ENCODE measurements at places on chromosomes 6 and 20. TPM values are rescaled to one million over a fixed set of nuclear protein-coding genes. Genes with fewer than 3 reads are reported as not detected.

Gene TRIM10
- total RNA-seq: not detected

Gene CRYBG1
- 15.9 TPM for total RNA-seq

Gene PIGU
- 6.5 TPM for total RNA-seq

Gene ADAM33
- total RNA-seq: not detected

Gene GATA5
- total RNA-seq: not detected

Gene NUS1
- 14.3 TPM for total RNA-seq

Gene SEMG1
- total RNA-seq: not detected

Gene TCP11
- not detected for total RNA-seq

Gene SH3BGRL2
- 15.9 TPM for total RNA-seq

Gene ASIP
- not detected for total RNA-seq

Gene IL20RA
- not detected for total RNA-seq

Gene PGBD1
- total RNA-seq: 5.9 TPM

Gene RBPJL
- total RNA-seq: not detected

Gene GABRR1
- total RNA-seq: not detected

Gene POPDC3
- 0.19 TPM for total RNA-seq

Gene LTA
- not detected for total RNA-seq

Gene RBM12
- 43.5 TPM for total RNA-seq

Gene SCRT2
- total RNA-seq: not detected

Gene IL17A
- total RNA-seq: not detected

Gene MYL9
- 11.6 TPM for total RNA-seq

Measured in endothelial cell of coronary artery (primary cell).